ENCODE measurements at places on chromosomes 4 and X.

DNA sequence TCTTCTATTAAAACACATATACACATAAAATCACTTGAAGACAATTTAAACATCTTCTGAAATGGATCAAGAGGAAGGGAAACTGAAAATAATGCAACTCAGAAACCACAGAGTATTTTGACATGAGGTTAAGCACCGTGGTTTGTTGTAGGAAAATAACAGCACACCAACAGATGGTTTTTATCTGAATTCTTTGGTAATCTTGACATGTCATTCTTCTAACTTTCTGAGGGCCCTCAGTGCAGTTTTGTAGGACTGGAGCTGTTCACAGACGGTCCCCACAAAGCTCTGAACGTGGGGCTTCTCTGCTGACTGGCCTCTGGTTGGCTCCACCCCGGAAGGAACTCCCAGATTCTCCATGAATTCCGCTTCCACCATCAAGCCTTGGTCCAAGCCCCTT lies 16.0 kb upstream of the TLR8 start:
- DNase-seq: no peak

- peak; percentile 49 for DNase-seq
Measured at GRCh38 chrX:107712231-107713202, 63.1 kb downstream of the TSC22D3 start.

DNA sequence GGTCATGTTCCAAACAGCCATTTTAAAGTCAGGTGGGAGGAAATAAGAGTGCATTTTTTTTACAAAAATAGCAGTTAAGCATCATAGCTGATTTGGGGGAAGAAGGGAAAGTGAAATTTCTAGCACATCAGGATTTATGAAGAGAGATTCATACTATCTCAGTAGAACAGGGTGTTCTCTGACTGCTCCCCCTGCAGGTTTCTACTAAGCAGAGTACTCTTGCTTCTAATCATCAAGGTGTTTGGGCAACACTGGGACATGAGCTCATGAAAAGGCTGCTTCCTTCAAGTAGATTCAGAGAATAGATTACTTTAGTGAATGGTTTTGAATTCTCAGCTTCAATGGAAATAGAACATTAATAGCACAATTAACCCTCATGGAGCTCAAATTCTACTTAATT lies 591.4 kb upstream of the PCDH10 start:
- no peak for DNase-seq

DNA sequence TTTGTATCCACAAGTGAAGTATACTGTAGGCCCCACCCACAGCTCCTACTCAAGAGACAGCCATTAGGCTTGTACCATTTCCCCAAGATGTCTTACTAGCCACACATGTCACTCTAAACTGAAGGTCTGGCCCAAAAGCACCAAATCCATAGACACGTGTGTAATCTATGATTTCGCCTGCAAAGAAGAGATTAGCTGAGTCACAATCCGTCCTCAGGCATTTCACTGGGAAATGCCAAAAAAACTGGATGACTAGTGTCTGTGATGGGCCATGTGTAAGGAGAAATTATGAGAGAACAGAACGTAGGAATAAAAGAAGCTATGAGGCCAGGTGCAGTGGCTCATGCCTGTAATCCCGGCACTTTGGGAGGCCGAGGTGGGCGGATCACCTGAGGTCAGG lies 21.9 kb upstream of the RP2 start:
- no peak for DNase-seq

DNA sequence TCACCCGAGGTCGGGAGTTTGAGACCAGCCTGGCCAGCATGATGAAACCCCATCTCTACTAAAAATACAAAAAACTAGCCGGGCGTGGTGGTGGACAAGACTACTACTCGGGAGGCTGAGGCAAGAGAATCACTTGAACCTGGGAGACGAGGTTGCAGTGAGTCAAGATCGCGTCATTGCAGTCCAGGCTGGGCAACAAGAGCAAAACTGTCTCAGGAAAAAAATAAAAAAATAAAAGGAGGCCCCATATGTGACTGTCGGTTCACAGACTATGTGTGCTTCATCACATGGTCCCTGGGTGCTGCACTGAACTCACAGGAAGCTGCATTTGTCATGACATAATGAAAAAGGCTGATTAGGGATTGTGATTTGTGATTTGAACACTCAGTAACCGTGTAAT lies 6.4 kb downstream of the TRIML1 start:
- DNase-seq: peak; percentile 62

- no peak for DNase-seq
Measured at GRCh38 chr4:89171176-89171805, 60.0 kb downstream of the TIGD2 start.

- no peak for DNase-seq
Measured at GRCh38 chr4:53889326-53890055, 174.9 kb downstream of the CHIC2 start.

DNA sequence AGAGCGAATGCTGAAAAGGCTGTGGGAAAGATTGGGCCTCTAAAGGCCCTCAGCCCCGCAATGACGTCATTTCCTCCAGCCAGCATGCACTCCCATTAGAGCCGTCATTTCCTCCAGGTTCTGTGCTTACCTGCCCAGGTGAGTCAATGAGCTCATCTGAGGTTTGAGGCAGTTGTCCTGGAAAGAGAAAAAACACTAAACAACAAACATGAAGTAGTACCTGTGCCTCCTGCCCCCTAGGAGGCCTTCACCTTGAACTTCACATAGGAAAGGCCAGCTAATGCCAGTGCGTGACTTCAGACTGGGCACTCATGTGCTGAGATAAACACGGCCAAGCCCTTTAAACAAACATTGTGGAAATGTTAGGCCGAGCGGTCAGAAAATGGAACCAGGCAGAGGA lies 55.9 kb downstream of the FHDC1 start:
- DNase-seq: no peak

DNA sequence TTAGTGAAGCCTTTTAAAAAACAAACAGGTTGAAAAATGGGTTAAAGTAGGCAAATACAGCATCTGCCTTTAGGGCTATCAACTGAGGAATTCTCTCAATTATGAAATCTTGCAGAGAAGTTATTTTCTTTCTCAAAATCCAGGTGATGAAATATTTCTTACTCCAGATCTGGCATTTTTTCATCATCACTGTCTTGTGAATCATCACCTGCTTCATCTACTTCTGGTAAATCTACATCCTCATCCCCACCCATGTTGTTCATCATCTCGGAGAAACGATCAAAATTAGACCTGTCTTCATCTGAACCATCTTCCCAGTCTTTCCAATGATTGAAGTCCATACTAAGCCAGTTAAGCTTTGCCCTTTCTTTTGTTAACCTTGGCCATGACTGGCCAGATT lies 33.3 kb upstream of the HPF1 start:
- DNase-seq: no peak

- no peak for DNase-seq
Measured at GRCh38 chrX:110143454-110144210, 140.7 kb downstream of the TMEM164 start.

DNA sequence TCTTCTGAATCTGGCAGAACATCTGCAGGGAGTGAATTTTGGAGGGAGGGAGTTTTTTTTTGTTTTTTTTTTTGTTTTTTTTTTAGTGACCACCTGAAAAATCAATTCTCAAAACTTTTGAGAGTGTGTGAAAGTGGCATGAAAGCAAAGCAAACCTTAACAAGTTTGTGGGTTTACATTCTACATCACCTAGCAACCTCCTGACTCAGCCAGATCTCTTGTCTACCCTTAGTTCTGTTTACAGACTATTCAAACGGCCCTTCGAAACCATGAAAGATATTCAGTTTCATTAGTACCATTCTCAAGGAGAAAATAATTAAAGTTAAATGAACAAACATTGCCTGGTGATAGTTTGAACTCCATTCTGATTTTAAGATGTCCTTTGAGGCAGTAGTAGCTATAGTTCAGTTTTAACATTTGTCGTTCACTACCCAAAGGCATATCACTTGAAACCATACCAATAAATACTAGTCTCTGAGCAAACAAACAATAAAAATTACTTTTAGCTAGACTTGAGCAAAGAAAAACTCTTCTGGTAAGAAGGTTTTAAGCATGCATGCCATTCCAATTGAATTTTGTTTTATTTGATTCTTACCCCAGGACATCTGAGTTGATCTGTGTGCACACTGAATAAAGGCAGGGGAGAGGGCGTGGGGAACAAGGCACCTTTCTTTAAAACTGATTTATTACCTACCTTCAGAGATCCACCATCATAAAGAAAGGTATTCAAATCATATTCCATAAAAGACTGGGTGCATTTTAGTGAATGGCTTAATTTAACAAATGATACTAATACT lies 137.7 kb downstream of the ARX start:
- no peak for DNase-seq

- DNase-seq: no peak
Measured at GRCh38 chrX:4762196-4762595, 1048.7 kb upstream of the PRKX start.

- DNase-seq: no peak
Measured at GRCh38 chr4:183657564-183657963, 1.4 kb downstream of the RWDD4 start.

DNA sequence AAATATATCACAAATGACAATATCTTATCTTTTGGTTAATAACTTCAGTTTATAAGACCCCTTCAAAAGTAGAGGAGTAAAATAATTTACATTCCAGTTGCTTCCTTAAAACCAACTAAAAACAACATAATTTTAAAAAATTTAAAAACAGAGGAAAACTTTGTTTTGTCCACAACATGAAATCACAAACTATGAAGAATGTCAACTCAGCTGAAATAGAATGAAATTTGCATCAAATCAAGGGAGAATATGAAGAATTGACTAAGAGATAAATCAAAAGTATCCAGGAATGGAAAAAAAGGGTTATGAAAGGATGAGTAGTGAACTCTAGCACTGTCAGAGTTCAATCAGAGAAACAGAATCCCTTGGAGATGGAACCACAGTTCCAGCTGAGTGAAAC lies 2.2 kb upstream of the YY2 start:
- DNase-seq: no peak

- no peak for DNase-seq
Measured at GRCh38 chr4:55965585-55965984, 16.8 kb downstream of the CEP135 start.

DNA sequence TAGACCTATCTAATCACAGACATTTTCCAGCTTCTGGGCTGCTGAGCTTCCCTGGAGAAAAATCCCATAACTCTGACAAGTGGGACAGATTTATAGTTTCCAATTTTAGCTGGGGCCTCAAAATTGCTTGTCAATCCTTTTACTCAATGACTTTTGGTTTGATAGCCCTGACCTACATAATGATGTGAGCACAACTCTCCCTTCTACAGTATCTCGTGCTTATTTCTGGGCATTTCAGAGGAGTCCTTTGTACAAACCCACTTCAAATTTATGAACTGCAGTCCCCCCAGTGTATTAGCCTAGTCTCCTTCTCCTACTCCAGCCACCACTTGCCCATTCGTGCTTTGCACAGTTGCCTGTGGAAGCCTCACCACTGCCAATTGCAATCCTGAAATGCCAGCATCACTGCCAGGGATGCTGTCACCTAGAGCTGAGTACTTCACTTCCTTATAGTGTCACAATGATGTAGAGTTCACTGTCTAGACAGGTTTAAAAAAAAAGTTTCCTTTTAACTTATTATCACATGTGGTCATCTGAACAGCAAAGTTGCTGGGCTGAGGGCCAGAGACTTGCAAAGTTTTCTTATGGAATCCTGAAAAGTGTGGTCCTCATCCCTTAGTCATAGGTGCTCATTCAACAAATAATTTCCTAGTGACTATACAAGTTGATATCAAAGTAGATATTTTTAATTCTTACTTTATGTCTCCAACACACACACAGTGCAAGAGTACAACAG lies 21.2 kb downstream of the TRAM1L1 start:
- peak; percentile 60 for DNase-seq

GRCh38 chrX:10021461-10022272 lies 54.5 kb downstream of the CLDN34 start:
- DNase-seq: no peak

- DNase-seq: no peak
Measured at GRCh38 chr4:152072001-152072485, 311.2 kb upstream of the GATB start.

GRCh38 chr4:175810073-175810730 lies 1.9 kb downstream of the GPM6A start:
- no peak for DNase-seq

DNA sequence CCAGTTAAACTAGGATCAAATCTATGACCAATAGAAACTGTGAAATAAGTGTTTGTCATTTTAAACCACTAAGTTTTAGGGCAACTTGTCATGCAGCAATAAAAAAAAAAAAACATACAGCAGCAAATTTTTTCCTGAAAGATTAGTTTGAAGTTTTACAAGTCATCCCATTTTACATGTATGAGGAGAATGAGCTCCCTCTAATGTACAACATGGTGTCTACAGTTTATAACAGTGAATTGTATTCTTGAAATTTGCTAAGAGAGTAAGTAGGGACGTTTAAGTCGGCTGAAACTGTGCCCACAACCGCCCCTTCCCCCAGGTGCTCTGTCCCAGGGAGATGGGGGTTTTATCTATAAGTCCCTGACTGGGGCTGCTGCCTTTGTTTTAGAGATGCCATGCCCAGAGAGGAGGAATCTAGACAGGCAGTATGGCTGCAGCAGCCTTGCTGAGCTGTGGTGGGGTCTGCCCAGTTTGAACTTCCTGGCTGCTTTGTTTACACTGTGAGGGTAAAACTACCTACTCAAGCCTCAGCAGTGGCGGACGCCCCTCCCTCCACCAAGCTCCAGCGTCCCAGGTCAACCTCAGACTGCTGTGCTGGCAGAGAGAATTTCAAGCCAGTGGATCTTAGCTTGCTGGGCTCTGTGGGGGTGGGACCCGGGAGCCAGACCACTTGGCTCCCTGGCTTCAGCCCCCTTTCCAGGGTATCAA lies 499.3 kb upstream of the CT83 start:
- DNase-seq: no peak

DNA sequence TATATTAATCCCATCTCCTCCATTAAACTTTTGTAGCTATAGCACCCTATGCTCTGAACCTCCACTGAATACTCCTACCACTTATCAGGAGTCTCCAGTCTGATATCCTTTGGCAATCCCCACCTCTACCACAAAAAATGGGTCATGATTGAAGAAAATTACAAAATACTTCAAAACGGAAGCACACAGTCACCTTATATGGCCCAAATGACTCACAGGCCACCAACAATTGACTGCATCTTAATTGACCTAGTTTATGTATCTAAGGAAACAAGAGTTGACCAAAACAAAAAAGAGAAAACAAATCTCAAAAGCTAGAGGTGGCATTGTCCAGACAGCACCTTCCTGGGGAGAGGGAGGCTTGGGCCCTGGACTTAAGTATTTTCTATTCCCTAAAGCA lies 120.0 kb upstream of the DIAPH2 start:
- DNase-seq: no peak

DNA sequence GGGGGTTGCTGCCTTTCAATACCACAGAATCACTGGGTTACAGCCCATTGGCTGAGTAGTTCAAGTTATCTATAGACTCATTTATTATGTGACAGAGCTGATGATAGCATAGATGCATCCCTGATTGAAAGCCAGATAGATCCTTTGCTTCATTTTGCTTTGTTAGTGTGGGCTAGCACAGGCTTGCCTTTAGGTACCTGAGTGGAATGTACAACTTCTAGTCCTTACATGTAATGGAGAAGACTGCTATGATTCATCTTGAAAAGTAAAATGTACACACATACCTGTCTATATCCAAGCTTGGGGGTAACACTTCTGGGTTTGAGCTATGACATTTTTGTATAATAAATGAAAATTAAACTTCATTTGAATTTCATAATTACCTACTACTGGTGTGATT lies 226.0 kb upstream of the FTHL17 start:
- DNase-seq: no peak

Data from brain microvascular endothelial cell (primary cell).